ENCODE measurements at places on chromosomes 11 and 22.

DNA sequence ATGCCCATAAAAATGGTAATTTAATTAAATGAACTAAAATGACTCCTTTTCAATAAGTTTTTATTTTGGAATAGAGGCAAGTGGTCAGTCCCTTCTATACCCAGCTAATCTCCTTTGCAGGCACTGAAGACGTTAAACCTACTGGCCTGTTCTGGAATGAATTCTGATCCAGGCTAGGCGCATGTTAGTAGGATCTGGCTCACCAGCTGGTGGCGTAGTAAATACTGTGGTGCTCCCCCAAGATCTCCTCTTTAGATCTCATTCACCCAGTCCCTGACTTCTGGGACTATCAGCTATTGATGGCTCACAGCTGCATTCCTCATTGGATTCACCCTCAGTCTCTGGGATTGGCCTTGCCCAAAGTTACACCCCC is 173.7 kb upstream of the DDI1 start:
- DNase-seq: no peak

- no peak for DNase-seq
These were observed 64.1 kb upstream of the BIRC3 start for GRCh38 chr11:102253020-102253715.

GRCh38 chr11:45662096-45662664 is 3.2 kb downstream of the CHST1 start:
- DNase-seq: no peak

DNA sequence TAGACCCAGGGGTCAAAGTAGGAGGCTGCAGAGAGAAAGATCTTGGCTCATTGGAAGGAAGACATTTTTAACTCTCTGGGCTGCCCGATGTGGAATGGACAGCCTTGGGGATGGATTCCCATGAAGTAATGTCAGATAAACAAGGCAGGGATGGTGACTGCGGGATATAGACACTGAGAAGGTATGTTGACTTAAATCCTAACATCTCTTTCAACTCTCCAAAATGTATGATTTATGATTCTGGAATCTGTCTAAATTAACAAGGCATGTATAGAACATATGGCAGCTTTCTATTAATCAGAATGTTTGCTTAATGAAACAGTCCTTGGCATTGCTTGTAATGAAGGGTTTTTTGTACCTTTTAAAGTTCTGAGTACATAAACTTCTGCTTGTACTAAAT is 56.1 kb upstream of the VSTM5 start:
- no peak for DNase-seq

- DNase-seq: no peak
These were observed 2.5 kb downstream of the FCHSD2 start for GRCh38 chr11:73139476-73140198.

- DNase-seq: no peak
These were observed 49.8 kb upstream of the PLET1 start for GRCh38 chr11:112310419-112310818.

- no peak for DNase-seq
These were observed 19.1 kb downstream of the CYB5R2 start for GRCh38 chr11:7654195-7654705.

GRCh38 chr11:86869531-86869930 is 69.2 kb downstream of the PRSS23 start:
- DNase-seq: no peak

DNA sequence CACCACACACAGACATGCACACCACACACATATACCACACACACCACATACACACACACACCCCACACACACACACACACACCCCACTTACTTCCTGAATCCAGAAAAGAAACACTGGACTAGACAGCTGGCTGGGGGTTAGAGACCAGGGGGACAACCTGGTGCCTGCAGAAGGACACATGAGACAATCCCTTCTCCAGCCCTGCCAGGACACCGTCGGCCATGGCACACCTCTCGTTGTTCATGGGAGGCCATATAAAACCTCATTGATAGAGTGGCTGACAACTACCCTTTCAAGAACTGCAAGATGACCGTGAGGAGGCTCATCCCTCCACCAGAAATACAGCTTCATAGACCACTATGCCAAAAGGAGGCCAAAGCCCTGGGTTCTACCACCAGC is 54.3 kb downstream of the IGSF9B start:
- DNase-seq: peak; percentile 4

DNA sequence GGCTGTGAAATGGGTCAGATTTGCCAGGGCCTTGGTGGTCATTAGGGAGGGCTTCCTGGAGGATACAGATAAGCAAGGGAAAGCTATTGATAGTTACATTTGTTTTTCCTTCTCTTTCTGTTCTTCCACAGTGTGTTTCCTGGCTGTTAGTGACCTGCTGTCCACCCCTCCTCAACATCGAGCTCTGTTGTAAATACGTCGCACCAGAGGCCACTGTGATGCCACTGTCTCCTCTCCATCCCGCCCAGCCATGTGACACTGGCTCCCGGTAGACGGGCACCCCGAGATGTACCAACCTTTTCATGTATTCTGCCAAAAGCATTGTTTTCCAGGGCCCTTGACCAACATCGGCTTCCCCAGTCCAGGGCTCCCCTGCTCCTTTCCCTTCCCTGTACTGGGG is 58.1 kb downstream of the P4HA3 start:
- no peak for DNase-seq

- no peak for DNase-seq
These were observed 2.9 kb downstream of the FAM111A start for GRCh38 chr11:59145534-59145933.

- DNase-seq: no peak
These were observed 239.0 kb upstream of the PDGFD start for GRCh38 chr11:104402812-104403521.

GRCh38 chr22:31398231-31398630 is 1.2 kb upstream of the DRG1 start:
- DNase-seq: no peak

DNA sequence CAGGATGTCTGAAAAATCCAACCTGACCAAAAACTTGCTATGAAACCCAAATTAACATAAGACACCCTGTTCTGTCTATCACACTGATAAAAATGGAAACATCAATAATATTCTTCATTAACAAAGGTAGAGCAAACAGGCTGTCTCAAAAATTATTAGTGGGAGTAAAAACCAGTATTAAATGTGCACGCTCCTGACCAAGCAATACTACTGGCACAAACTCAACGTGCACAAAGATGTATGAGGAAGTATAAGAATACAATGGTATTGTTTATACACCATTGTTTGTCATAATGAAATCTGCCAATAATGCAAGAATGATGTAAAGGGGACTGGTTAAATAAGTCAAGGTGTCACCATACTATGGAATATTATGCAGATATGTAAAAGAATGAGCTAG is 288.5 kb downstream of the MN1 start:
- no peak for DNase-seq

All from activated naive CD4-positive, alpha-beta T cell treated with anti-CD3 and anti-CD28 coated beads, Interleukin-2, amount 50 U/mL, for 16 hours (primary cell).